T-helper 9 cell (primary cell): ENCODE measurements at places on chromosomes 5 and 9.

DNA sequence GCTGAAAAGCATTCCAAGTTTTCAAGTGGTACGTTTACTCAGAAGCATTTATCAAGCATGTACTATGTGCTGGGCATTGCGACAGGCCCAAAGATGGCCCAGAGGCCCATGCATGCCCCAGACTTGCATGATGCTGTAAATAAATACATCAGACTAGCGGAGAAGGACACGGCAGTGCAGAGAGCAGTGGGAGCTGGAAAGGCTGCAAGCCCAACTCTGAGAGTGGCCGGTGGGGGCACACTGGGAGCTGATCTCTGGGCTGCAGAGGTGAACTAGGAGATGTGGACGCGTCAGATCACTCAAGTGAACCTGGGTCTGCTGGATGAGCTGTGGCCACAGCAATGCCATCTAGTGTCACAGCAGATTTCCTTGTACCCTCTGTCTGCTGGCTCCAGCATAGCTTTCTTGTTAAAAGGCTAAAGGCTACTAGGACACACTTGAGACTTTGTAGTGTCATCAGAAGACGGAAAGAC lies 246.9 kb downstream of the FANCC start:
- no peak for DNase-seq

GRCh38 chr9:91042541-91042940 lies 240.9 kb downstream of the SYK start:
- DNase-seq: no peak

GRCh38 chr9:116466271-116467235 lies 220.6 kb upstream of the TRIM32 start:
- DNase-seq: no peak

GRCh38 chr9:117938086-117938485 lies 233.9 kb downstream of the TLR4 start:
- DNase-seq: no peak

GRCh38 chr9:134187110-134187531 lies 22.8 kb upstream of the RNU6ATAC start:
- no peak for DNase-seq

DNA sequence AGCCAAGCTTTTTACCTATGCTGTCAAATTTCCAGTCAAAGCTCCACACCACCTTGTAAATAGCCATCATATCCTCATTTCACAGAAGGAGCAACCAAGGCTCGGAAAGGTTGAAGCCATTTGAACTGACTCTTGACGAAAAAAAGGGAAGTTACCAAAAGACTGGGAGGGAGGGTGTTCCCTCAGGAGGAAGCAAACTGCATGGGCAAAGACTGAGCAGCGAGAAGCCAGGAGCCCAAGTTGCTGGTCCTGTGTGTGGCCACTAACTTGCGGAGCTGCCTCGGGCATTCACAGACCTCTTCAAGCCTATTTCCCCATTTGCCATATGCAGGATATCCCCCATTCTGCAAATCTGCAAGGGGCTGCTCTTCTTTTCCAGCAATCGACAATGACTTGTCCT lies 37.4 kb downstream of the TTLL11 start:
- no peak for DNase-seq

GRCh38 chr9:103362986-103363385 lies 367.9 kb downstream of the CYLC2 start:
- DNase-seq: no peak

DNA sequence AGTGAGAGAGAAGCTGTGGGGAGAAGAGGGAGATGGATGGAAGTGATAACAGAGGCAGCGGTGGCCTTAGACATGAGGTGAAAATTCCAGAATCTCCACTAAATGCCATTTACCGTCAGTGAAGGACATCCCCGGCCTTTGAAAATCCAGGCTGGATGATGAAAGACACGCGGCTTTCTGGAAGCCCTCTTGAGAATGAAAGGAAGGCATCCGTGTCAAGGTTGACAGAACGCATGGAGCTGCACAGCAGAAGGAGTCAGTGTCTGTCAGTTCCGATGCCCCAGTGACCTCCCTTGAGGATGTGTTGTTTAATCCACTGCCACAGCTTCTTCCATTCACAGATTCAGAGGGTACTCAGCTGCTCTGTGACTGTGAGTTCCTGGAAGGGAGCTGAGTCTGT lies 114.9 kb downstream of the ICE1 start:
- DNase-seq: no peak

DNA sequence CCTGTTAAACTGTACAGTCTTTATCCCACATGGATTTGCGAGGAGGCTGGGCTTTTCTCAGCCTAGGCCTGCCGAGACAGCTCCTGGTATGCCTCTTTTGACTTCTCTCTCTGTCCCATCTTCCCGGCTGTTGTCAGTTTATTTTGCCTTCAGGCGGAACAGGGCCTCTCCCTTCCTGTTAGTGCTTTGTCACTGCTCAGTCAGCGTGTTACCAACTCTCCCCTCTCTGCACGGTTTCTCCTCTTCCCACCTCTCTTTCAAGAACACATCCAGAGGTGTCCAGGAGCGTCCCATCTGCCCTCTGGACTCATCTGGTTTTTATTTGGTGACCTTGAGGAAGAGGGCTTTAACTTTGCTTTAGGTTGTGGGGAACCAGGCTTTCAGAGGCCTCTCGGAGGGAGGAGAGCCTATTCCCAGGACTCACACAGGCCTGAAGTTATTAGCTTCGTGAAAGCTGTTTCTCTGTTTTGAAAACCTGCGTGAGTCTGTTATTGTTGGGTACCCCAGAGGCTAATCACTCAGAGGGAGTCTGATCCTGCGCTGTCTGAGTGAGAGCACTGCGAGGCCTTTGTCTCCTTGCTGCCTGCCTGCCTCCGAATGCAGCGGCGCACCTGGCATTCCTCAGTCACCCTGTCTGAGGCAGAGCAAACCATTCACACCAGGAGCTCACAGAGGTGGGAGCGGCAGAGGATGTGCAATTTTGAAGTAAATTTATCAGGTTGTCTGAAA lies 234.4 kb upstream of the MPDZ start:
- DNase-seq: no peak

DNA sequence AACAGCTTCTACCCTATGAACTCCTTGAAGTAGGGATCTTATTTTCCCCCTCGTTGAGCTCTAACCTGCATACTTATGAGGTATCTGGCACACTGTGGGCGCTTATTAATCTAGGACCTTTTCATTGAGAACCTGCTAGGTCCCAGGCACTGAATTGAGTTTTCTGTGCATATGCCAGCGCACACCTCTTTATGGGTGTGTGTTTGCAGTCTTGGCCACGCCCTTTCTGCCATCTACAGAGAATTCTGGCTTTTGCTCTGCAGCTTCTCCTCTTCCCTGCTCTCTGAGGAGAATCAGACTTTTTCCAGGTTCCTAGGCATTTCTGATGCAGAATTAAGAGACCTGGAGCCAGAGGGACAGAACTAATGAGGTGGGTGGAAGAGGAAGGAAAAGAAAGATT lies 25.4 kb upstream of the SSBP2 start:
- DNase-seq: no peak

DNA sequence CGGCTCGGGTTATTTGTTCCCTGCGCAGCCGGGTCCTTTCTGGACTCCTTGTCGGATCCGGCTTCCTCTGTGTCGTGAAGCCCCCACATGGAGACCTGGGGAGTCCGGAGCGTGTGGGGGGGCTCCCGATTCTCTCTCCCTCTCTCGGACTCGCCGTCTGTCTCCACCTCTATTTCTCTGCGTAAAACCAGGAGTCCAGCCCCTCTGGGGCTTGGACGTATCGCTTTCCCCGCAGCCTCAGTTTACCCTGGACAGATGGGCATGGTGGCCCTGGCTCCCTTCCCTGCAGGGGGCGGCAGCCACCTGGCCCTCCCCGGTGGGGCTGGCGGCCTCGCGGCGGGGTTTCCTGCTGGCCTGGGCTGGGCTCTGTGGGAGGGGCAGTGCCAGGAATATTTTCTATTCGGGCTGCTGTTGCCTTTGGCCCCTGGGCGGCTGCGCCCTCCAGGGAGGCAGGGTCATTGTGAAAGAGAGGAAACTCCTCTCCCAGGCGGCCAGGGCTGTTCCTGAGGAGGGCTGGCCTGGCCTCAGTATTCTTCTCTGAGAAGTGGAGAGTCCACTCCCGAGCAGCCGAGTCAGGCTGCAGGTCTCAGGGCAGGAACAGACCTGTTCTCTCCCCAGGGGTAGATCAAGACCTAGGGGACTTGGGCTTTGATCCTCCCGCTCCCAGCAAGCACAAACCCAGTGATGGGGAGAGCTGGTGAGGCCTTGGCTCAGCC lies 665 bp downstream of the ASS1 start:
- DNase-seq: no peak

- no peak for DNase-seq
Measured at GRCh38 chr5:181081989-181082388, 41.9 kb downstream of the BTNL9 start.

DNA sequence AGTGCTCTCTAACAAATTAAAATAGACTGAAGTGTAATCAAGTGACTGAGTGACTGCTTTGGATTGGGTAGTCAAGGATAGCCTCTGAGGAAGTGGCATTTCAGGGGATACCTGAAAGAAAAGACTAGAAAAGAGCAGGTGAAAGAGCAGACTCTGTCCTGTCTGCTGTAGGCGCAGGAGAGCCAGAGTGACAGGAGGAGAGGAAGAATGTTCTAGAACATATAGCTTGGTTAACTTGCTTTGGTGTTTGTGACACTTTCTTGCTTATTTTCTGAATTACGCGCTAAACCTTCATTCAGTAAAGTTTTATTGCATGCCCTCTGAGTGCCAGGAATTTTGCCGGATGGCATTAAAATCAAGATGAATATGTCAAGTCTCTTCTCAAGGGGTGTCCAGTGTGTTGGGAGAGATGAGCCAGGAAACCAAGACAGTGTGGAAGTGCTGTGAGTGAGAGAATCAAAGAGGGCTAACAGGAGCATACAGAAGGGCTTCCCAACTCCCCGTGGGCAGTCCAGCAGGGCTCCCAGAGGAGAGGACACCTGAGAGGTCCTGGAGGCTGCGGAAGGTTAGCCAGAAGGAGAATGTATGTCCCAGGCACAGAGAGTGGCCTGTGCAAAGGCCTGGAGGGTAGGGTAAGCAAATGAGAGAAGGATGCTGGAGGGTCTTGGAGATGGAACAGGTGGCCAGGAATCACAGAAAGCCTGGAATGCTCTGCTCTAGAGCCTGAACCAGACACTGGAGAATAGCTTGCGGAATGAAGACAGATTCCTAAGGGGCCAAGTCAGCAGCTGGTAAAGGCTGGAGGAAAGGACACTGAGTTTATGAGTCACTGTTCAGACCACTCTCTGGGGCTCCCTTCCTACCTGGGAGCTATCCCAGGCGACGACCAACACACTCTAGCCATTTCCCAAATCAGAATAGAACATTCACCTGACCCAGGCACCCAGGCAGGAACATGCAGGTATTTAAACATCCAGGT lies 59.3 kb downstream of the SLC22A5 start:
- no peak for DNase-seq

DNA sequence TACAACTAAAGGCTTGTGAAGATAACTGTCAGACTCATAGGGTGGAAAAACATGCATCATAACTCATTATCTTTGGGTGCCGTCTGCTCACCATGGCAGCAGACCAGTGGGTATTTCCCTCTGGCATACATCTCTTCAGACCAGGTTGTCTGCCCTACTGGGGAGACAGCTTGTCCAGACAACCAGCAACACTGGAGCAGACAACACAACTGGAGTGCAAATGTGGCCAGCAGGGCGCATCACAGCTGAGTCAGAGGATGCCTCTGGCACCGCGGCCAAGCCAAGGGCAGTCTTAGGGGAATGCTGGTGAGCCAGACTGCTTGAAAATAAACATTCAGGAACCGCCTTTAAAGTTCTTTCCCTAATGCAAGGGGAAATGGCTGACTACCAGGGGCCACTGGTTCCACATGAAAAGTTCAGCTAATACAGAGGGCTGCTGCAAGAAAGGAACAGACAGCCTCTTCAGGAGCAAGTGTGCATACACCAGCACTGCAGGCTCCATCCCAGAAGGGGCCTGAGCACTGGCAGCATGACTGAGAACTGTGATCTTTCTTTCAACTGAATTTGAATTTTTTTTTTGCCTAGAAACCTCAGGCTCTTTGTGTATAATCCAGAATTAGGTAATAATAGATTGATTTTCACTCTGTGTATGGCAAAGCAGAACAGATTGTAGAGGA lies 77.3 kb downstream of the MAMDC2 start:
- DNase-seq: no peak

DNA sequence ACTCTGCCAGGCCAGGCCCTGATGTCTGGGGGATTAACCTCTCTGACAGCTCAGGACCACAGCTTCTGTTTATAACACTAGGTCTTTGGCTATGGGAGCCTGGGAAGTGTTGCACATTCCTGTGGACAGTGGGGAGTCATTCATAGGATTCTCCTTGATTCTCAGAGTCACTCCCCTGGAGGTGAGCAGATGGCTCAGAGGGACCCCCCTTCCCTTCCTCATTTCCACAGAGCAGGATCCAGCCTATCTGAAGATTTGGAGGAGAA lies 60.2 kb downstream of the NRG2 start:
- no peak for DNase-seq

GRCh38 chr9:109317311-109317978 lies 3.4 kb downstream of the EPB41L4B start:
- no peak for DNase-seq

- no peak for DNase-seq
Measured at GRCh38 chr5:73186976-73187375, 14.0 kb downstream of the TMEM174 start.

DNA sequence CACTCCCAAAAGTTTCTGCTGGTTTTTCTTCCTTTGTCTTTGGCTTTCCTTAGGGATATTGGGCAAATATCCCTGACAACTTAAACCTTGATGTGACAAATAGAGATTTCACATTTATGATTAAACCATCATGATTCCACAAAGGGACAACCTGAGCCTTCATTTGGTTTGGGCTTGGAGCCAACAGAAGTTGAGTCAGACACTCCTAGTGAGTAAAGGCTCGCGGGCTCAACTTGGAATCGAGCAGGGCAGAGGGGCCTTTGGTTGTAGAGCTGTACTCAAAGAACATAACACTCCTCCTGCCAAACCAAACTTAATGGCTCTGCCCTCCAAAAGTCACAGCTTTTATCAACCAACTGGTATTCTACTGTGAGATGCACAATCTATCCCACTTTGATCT lies 290.2 kb upstream of the MAP3K1 start:
- DNase-seq: no peak

GRCh38 chr5:177232358-177232757 lies 71.2 kb downstream of the RAB24 start:
- DNase-seq: no peak

DNA sequence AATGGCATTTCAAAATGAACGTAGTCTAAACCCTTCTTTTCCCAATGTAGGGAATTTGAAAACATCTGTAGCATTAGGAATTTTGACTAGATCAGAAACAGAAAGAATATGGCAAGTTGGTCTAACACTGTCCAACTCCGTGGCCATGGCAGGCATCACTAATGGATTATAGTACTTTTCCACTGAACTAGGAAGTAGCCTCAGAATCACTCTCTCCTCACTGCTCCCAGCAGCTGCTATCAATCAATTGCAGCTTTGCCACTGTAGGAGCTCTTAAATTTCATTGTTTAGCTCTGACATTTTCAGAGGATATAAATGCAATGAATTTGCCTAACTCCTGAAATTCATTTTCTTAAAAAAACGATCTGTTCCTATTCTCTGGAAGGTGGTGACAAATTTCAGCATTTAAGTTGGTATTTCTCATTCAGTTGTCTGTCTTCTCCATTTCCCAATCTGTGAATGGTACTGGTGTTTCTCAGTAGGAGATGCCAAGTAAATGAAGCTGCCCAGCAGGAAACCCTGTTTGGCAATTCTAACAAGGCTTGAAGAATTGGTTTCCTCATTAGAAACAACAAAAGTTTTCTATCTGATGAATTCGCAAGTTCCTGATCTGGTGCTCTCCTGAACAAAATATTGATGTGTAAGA lies 64.7 kb downstream of the TLR4 start:
- DNase-seq: no peak

GRCh38 chr9:94490465-94490864 lies 64.4 kb upstream of the PCAT7 start:
- no peak for DNase-seq
